DMS53 (cell line): ENCODE measurements at places on chromosomes 7 and 10.

DNA sequence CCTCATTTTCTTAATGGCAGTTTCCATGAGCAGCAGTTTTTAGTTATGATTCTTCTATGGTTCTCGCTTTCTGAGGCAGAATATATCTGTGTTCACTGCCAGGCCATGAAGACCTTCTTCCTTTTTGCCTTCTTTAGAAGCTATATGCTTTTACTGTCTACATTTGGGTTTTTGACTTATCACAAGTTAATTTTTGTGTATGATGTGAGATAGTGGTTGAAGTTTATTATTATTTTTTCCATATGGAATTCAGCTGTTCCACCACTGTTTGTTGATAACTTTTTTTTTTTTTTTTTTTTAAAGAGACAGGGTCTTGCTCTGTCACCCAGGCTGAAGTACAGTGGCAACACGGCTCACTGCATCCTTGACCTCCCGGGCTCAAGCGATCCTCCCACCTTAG lies 44.5 kb downstream of the INPP5A start:
- no peak for DNase-seq

GRCh38 chr7:45923818-45924217 lies 2.7 kb upstream of the IGFBP3 start:
- no peak for DNase-seq

DNA sequence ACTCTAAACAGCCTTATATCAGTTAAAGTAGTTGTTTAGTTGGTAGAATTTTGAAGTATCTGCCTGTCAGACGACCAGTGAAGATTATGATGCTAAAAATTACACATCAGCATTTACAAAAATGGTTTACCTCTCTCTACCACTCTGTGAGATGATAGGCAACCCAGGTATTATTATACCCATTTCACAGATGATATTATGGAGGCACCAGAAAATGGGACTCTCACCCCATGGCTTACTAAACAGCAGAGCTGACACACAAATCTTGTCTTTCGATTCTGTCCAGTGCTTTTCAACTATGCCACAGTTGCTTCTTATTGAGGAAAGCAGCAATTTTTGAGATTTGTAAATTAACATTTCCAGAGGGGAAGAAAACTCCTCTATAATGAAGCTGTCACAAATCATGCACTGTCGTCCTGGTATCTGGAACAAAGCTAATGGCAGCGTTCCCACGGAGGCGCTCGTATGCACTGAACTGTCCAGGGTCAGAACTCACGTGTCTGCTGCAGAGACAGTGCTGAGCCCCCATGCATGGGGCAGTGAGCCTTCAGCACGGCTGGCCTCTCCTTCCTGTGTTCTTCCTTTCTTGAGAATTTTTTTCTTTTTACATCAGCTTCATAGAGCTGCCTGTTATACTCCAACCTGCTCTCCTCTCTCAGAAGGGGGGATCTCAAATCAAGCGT lies 381.1 kb downstream of the SDK1 start:
- no peak for DNase-seq

DNA sequence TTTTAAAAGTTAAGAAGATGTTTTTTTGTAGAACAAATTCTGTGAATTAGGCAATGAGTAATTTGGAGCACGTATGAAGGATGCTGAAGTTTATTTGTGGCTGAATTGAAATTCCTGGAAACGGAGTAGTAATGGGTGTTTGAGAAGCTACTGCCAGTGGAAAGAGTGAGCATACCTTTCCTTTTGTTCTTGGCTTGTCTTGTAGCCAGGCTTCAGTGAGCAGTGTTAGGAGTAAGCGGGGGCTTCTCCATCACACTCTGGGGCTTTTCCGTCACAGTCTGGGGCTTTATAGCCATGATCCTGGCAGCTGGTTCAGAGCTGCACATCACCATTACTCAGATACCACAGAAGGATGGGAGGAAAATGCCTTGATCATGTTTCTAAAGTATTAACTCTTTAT lies 32.3 kb downstream of the GARS1 start:
- DNase-seq = no peak

DNA sequence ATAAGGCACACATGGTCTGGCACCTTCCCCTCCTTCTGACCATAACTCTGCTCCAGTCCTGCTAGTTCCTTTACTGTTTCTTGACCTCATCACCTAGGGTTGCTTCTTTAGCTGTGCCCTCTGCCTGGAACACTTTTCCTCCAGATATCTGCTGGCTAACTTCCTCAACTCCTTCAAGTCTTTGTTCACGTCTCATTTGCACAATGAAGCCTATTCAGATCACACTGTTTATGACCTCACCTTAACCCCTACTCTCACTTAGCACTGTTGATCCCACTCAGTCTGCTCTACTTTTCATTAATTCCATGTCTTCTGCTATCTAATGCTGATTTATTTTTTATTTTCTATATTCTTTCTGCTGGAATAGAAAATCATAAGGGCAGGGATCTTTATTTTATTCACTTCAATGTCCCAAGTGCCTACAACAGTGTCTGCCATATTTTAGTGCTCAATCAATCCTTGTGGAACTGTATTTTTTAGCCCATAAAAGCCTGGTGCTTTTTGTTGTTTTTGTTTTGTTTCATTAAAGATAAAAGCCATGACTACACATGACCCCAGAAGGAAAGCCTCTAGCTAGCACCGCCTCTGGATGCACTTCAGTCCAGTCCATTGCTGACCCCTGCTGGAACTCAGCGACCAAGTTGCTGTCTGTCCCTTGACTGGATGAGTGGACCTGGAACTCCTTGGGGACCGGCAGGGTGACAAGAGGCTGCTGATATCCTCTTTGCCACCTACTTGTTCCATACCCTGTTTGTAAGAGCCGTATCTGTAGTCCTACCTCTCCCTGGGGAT lies 12.3 kb downstream of the KLF14 start:
- peak; percentile 79 for DNase-seq

- DNase-seq = no peak
Measured at GRCh38 chr10:8594711-8595110, 540.2 kb downstream of the GATA3 start.

DNA sequence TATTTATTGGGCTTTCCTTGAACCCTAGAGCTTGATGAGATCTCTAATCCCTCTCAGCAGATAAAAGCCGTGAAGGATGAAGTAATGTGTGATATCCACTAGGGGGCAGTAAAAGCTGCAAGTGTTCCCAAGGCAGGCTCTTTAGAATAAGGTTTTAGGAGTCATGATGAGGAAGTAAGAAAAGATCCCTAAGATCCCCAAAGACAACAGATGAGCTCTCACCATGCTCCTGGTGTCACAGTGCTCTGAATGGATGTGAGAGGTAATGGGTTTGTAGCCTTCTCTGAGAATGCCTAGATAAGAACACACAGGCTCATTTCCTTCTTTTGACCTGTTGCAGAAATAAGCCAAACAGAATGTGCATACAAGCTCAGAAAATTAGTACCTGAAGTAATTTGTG lies 70.4 kb upstream of the ITPRID1 start:
- DNase-seq = peak; percentile 91

GRCh38 chr7:135930565-135931461 lies 46.3 kb downstream of the MTPN start:
- peak; percentile 50 for DNase-seq

GRCh38 chr7:24283897-24284698 lies at the start of gene NPY:
Gene NPY, plus strand, starts transcription at chr7:24284190. Its CDS starts 1,051 bp downstream, at chr7:24285241.
- DNase-seq = peak; percentile 76

DNA sequence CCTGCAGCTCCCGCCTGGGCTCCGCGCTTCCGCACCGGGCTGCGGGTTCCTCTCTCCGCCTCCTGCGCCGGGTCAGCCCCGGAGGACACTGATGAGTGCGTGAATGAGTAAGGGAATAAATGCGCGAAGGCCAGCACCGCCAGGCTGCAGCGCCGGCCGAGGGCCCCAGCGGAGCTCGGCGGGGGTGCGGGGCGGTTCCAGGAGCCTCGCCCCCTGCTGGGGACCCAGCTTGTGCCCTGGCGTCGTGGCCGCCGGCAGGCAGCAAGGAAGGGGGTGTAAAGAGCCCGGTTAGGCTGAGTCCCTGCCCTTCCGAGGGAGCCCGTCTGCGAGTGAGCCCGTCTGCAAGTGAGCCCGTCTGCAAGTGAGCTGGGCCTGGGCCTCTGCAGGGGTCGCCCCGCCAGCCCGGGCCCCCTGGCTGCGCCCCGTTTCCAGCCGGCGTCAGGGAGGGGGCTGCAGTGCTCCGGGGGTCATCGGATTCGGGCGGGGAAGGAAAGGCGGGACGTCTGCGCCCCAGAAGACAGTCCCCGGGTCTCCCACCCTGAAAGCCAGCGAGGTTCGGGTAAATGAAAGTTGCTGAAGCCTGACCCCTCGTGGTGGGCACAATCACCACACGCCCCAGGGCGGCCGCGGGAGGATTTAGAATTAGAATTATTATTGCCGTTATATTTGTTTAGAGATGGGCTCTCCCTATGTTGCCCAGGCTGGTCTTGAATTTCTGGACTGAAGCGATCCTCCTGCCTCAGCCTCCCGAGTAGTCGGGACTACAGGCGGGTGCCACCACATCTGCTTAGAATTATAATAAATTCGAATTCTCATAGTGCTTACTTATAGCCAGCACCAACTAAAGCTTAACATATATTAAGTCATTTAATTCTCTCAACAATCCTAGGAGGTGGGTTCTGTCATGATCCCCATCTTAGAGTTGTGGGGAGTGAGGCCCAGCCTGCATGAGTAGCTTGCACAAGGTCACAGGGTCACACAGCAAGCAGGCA lies 8.6 kb upstream of the CRYGN start:
- peak; percentile 81 for DNase-seq

GRCh38 chr7:54788664-54789063 lies 29.7 kb upstream of the SEC61G start:
- peak; percentile 94 for DNase-seq

DNA sequence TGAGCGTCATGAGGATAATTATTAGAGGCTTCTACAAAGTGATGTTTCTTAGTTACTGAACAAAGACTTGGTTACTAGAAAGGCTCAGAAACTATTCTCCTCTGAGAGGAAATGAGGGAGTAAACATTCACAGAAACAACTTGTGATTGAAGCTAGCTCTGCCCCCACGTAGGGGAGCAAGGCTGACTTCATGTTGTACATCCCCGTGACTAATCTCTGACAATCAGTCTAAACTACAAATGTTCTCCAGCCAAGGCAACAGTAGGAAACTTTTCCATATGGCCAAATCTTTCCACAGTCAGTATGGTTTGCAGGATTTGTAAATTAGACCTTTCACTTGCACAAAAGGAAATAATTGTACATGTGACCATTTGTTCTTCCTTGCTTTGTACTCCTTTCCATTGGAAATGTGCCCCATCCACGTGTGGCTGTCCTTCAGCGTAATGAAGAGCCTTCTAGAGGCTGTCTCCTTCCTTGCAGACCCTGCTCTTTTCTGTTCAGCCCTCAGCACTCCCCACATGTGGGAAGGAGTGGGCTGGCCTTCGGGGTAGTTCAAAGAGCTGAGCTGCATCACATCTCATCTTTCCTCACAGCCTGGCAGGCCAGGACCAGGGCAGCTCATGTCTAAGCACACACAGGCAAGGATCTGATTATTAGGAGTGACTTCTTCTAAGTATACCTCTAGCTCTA lies 93.5 kb downstream of the PCGF5 start:
- no peak for DNase-seq

GRCh38 chr10:35165136-35165535 lies 38.5 kb downstream of the CREM start:
- no peak for DNase-seq

GRCh38 chr7:22482503-22482902 lies 17.5 kb downstream of the STEAP1B start:
- DNase-seq = no peak

- no peak for DNase-seq
Measured at GRCh38 chr7:95389516-95389915, 6.7 kb downstream of the PON3 start.

DNA sequence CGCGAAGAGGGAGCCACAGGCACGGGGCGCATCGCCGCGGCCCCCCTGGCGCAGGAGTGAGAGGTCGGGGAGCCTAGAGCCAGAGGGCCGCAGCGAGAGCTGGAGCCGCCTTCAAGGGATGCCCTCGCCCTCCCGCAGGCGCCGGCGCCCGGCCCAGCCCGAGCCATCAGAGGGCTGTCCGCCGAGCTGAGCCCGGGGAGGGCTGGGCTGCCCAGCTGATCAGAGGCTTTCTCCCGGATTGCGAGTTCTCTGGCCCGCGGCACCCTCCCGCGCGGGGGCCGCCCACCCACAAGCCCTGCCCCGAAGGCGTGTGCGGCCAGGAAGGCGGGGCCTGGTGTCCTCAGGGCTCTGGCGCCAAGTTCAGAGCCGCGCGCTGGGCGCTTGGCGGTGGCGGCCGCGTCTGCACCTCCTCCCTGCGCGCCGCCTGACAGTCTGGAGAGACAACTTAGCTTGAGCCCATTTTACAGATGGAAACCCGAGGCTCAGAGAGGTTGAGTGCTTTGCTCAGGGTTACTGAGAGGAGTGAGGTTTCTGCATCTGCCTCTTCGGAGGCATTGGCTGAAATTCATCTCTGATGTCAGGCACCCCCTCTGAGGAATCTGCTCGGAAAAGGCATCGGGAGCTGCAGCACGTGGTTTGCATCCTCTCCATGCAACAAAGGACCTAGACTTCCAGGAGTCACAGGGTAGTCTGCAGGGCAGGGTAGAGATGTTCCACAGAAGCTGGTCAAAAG lies 3.8 kb upstream of the ANTXRL start:
- DNase-seq = peak; percentile 88

DNA sequence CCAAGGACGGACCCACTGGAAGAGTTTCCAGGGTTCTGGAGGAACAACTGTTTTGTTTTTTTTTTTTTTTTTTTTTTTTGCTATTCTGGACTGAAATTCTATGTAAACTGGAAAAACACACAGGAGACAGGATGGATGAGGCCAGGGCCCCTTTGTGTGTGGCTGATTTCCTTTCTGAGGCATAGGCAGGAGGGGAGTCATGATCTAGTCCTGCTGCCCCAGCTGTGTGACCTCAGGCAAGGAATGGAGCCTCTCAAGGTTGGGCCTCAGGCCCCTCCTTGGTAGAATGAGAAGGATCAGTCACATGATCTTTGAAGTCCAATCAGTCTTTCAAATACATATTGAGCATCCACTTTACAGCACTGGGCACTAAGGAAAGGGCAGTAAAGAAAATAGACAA lies 87.6 kb downstream of the SH3PXD2A start:
- no peak for DNase-seq

- DNase-seq = no peak
Measured at GRCh38 chr10:112229901-112230300, 46.3 kb upstream of the GPAM start.

- DNase-seq = no peak
Measured at GRCh38 chr10:9635691-9636090, 1382.0 kb upstream of the CELF2 start.

DNA sequence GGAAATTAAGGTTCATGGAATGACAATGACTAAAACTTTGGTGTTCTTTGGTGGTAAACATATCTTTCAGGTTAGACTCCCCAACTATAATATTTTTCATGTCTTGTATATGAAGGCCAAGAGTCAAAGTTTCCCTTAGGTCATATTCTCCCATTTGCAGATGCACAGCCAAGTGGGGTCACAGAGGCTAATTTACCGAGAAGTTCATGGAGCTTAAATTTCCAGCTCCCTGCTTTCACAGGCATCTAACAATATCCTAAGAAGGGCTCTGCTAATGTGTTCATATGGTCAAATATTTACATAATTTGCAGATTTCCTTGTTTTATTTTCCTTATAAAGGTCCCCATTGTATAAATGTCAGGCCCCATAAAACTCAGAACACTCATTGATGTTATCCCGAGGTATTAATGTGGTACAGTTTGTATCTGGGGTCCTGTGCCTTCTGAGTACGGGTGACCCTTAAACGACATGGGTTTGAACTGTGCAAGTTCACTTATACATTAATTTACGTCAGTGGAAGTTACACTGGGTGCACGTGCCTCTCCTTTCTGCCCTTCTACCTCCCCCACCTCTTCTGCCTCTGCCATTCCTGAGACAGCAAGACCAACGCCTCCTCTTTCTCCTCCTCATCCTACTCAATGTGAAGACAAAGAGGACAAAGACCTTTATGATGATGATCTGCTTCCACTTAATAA lies 185.9 kb upstream of the HPS1 start:
- no peak for DNase-seq
